Mesothelial cell of epicardium (in vitro differentiated cells): ENCODE measurements at places on chromosomes 7 and 10. TPM values are rescaled to one million over a fixed set of nuclear protein-coding genes. Genes with fewer than 3 reads are reported as not detected.
A peak's percentile ranks its signal among the peaks of the same experiment; 100 is the strongest.

DNA sequence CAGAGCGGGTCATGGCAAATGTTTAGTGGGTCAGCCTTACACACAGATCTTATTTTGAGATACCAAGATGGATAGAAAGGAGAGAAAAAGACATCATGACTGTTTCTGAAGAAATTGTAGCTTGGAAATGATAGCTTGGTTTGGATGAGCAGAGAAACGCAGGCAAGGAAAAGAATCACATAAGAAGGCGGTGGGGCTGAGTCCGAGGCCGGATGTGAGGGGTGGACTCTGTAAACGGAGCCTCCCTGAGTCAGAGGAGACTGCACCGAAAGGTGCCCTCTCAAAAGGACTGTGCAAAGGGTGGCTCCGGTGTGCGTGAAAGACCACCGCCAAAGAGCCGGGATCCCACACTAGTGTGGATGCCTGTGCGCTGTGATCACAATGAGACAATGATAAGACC lies 53.7 kb downstream of the ADARB2 start:
- no peaks in the 10 kb centered on the region for H3K27me3 ChIP-seq
- H3K4me3 ChIP-seq = no peak overlapping the region
- H3K36me3 ChIP-seq = no peaks in the 10 kb centered on the region
- no peak overlapping the region for H3K27ac ChIP-seq

Gene ZNRF2
- 11.6 to 12.5 TPM (median 12.1 TPM) in 3 replicates for total RNA-seq

Gene GPER1
- total RNA-seq = 2.1 to 2.6 TPM (median 2.4 TPM) in 3 replicates

- no peak for DNase-seq
- H3K27me3 ChIP-seq = no peaks in the 10 kb centered on the region
- no peak overlapping the region for H3K4me3 ChIP-seq
These were observed 139.0 kb downstream of the LRRN3 start for GRCh38 chr7:111229916-111230315.

GRCh38 chr10:15857107-15857575 lies 3.2 kb downstream of the MINDY3 start:
- no peak for DNase-seq
- H3K27ac ChIP-seq = no peak overlapping the region
- peaks cover 3% of the 10 kb centered on the region for H3K36me3 ChIP-seq
- peaks cover 5% of the 10 kb centered on the region for H3K27me3 ChIP-seq
- H3K4me1 ChIP-seq = peaks cover 26% of the 10 kb centered on the region

DNA sequence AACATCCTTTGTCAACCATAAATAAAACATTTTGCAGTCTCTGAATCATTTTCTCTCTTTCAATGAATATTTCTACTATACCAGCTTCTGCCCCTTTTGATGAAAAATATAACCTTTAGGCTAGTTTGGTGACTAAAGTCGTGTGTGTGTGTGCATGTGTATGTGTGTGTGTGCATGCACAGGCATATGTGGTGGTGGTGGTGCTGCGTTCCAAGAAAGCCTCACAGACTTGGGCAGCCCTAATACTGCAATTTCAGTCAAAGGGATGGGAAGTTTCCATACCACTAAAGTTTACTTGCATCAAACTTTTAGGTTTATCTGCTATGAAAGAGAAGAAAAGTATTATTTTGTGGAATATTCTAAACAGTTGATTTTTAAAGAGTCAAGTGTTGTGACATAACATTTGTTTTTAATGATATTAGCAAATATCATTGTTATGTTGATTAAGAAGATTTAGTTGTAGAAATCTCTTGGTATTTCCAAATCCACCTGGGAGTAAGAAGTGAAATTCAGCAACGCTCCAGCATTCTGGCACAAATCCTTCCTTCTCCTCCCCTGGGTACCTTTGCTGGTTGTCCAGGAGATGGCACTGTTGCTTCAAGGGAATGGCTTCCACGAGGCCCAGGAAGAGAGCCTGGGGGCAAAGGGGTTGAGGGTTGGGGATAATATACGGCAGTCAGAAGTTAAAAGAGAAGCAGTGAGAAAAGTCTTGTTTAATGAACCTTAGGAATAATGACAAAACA lies 41.5 kb downstream of the ASB4 start:
- no peak overlapping the region for H3K4me3 ChIP-seq
- no peak overlapping the region for H3K27ac ChIP-seq
- H3K27me3 ChIP-seq = peaks cover 19% of the 10 kb centered on the region
- H3K4me1 ChIP-seq = peaks cover 1% of the 10 kb centered on the region

Gene GLRX3
- total RNA-seq = 70.0 to 76.8 TPM (median 74.6 TPM) in 3 replicates

DNA sequence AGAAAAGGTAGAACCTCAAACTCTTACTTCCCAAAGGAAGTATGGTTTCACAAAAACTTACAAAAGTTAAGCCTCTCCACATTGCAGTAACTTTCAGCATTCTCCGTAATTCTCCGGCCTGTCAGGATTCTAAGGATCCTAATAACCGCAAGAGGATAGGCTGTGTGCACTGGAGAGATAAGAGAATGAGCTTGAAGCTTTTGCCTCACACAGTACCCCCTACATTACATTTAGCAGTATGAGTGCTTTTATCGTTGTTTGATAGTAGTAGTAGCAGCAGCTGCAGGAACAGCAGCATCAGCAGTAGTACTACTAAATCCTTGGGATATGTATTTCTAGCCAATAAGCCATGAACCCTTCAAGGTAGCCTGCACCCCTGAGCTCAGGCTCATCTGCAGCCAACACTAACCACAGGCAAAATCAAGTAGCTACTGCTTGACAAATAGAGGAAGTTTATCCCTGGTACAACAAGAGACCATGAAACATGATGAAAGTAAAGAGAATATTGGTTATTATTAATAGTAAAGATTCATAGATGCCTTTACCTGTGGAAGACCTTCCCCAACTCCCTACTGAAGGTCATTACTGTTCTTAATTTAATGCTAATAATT lies 222.6 kb upstream of the CNTNAP2 start:
- H3K4me3 ChIP-seq = no peak overlapping the region
- H3K27ac ChIP-seq = no peak overlapping the region
- H3K27me3 ChIP-seq = no peaks in the 10 kb centered on the region
- no peaks in the 10 kb centered on the region for H3K36me3 ChIP-seq

Gene HSPA12A
- 10.7 to 13.7 TPM (median 11.8 TPM) in 3 replicates for total RNA-seq

- H3K36me3 ChIP-seq = no peaks in the 10 kb centered on the region
- no peak for DNase-seq
- no peaks in the 10 kb centered on the region for H3K27me3 ChIP-seq
- H3K4me3 ChIP-seq = no peak overlapping the region
- H3K27ac ChIP-seq = no peak overlapping the region
These were observed 43.8 kb upstream of the PRKG1 start for GRCh38 chr10:51030480-51030879.

- peaks cover 3% of the 10 kb centered on the region for H3K4me1 ChIP-seq
- no peaks in the 10 kb centered on the region for H3K36me3 ChIP-seq
- H3K27me3 ChIP-seq = peaks cover 13% of the 10 kb centered on the region
- DNase-seq = no peak
These were observed 480 bp downstream of the VPS50 start for GRCh38 chr7:93232673-93233018.

DNA sequence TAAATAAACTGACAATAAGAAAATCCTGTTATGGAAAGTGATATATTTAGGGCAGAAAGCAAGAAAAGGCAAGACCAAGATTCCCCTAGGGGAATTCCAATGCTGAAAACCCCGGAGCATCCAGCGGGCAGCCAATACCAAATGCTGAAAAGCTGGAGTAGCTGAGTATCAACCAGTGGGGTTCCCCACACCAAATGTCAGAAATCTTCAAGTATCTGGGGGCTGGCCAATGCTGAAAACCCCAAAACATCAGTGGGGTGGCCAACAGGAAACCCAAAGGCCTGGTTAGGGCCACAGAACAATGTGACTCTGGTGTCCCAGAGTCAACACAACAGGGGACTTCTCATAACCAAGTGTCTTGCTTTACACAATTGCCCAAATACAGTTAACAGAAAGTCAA lies 271.8 kb upstream of the CACNA2D1 start:
- no peaks in the 10 kb centered on the region for H3K4me1 ChIP-seq
- H3K27ac ChIP-seq = no peak overlapping the region
- no peaks in the 10 kb centered on the region for H3K36me3 ChIP-seq
- H3K4me3 ChIP-seq = no peak overlapping the region
- no peak for DNase-seq
- no peaks in the 10 kb centered on the region for H3K27me3 ChIP-seq

GRCh38 chr10:97016728-97017473 lies 168.9 kb downstream of the SLIT1 start:
- H3K36me3 ChIP-seq = no peaks in the 10 kb centered on the region
- peaks cover 4% of the 10 kb centered on the region for H3K4me1 ChIP-seq
- peaks cover 3% of the 10 kb centered on the region for H3K27me3 ChIP-seq
- no peak overlapping the region for H3K27ac ChIP-seq
- DNase-seq = no peak
- H3K4me3 ChIP-seq = no peak overlapping the region

Gene CTTNBP2
- 10.8 to 12.1 TPM (median 11.7 TPM) in 3 replicates for total RNA-seq

Gene ZCCHC24
- total RNA-seq = 31.8 to 34.0 TPM (median 33.2 TPM) in 3 replicates

DNA sequence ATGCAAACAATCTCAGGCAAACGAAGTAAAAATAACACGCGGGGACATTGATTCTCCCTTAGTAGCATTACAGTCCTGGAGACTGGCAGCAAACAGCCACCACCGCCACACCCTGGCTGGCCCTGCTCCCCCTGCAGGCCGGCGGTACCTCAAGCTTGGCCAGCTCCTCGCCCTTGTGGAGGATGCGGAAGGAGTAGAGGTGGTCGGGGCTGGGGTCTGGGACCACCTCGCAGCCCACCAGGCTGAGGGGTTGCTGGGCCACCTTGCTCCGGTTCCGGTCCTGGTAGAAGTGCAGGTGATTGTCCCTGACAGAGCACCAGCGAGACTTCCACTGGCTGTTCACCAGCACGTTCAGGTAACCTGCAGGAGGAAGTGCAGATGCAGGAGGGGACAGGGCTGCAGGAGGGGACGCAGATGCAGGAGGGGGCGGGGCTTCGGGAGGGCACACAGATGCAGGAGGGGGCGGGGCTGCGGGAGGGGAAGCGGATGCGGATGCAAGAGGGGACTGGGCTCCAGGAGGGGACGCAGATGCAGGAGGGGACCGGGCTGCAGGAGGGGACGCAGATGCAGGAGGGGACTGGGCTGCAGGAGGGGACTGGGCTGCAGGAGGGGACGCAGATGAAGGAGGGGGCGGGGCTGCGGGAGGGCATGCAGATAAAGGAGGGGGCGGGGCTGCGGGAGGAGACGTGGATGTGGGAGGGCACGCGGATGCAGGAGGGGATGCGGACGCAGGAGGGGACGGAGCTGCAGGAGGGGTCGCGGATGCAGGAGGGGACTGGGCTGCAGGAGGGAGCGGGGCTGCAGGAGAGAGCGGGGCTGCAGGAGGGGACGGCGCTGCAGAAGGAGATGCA lies 65.7 kb downstream of the VWA2 start:
- peak overlapping the region; percentile 68 for H3K4me3 ChIP-seq
- no peak for DNase-seq
- peaks cover 10% of the 10 kb centered on the region for H3K27me3 ChIP-seq

GRCh38 chr7:138167222-138167621 lies 91.0 kb downstream of the AKR1D1 start:
- H3K27me3 ChIP-seq = no peaks in the 10 kb centered on the region
- DNase-seq = no peak
- peaks cover 41% of the 10 kb centered on the region for H3K4me1 ChIP-seq

DNA sequence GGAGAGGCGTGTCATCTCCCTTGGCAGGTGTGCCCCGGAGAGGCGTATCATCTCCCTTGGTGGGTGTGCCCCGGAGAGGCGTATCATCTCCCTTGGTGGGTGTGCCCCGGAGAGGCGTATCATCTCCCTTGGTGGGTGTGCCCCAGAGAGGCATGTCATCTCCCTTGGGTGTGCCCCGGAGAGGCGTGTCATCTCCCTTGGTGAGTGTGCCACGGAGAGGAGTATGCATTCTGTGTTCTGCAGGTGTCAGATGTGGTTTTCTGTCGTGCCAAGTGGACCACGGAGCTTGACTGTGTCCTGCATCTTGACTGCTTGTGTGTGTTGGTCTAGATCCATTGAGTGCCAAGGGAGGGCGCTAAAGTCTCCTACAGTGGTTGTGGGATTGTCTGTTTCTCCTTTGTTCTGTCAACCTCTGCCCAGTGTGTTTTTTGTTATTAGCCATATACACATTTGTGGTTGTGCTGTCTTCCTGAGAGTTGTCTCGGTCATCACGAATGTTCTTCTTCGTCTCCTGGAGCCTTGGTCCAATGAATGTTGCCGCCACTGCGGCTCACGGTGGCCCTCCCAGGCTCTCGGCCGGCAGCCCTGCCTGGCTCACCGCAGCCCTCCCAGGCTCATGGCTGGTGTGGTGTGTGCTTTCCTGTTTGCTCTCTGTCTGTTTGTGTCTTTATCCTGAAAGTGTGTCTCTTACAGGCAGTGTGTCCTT lies 96.8 kb downstream of the INPP5A start:
- H3K36me3 ChIP-seq = no peaks in the 10 kb centered on the region
- DNase-seq = no peak
- peaks cover 28% of the 10 kb centered on the region for H3K4me1 ChIP-seq
- H3K27ac ChIP-seq = no peak overlapping the region

Gene LRRC18
- total RNA-seq = not detected in 3 replicates

Gene C10orf53
- not detected in 3 replicates for total RNA-seq

Gene ANKRD1
- 5.1 to 5.2 TPM (median 5.2 TPM) in 3 replicates for total RNA-seq

GRCh38 chr7:156582591-156583123 lies 57.9 kb upstream of the RNF32 start:
- no peak for DNase-seq
- no peaks in the 10 kb centered on the region for H3K4me1 ChIP-seq
- peaks cover 14% of the 10 kb centered on the region for H3K27me3 ChIP-seq
- no peak overlapping the region for H3K4me3 ChIP-seq
- H3K36me3 ChIP-seq = peaks cover 2% of the 10 kb centered on the region

GRCh38 chr10:31353574-31353973 lies 34.6 kb downstream of the ZEB1 start:
- H3K4me1 ChIP-seq = peaks cover 10% of the 10 kb centered on the region
- no peak overlapping the region for H3K27ac ChIP-seq
- H3K4me3 ChIP-seq = no peak overlapping the region

- no peaks in the 10 kb centered on the region for H3K4me1 ChIP-seq
- H3K27me3 ChIP-seq = no peaks in the 10 kb centered on the region
- no peak for DNase-seq
- H3K27ac ChIP-seq = no peak overlapping the region
- H3K4me3 ChIP-seq = no peak overlapping the region
These were observed 45.5 kb upstream of the DDC start for GRCh38 chr7:50610521-50611277.

- no peaks in the 10 kb centered on the region for H3K36me3 ChIP-seq
- H3K27ac ChIP-seq = no peak overlapping the region
- DNase-seq = no peak
- no peak overlapping the region for H3K4me3 ChIP-seq
These were observed 216.7 kb upstream of the KCND2 start for GRCh38 chr7:120056227-120056626.

- H3K4me1 ChIP-seq = peaks cover 5% of the 10 kb centered on the region
- H3K27ac ChIP-seq = no peak overlapping the region
- no peak overlapping the region for H3K4me3 ChIP-seq
- DNase-seq = no peak
- peaks cover 7% of the 10 kb centered on the region for H3K27me3 ChIP-seq
- no peaks in the 10 kb centered on the region for H3K36me3 ChIP-seq
These were observed 125.8 kb upstream of the PDSS1 start for GRCh38 chr10:26571655-26572054.

Gene DIP2C
- 30.3 to 30.8 TPM (median 30.6 TPM) in 3 replicates for total RNA-seq

GRCh38 chr7:88759230-88760135 lies at the start of gene ZNF804B:
Gene ZNF804B (plus strand): TSS chr7:88759700. CDS start chr7:88759977, 277 bp downstream.
- H3K27ac ChIP-seq = no peak within 1 kb of the TSS
- H3K36me3 ChIP-seq = no peaks in the 10 kb centered on the region
- H3K4me3 ChIP-seq = peak within 1 kb of the TSS; percentile 66
- peaks cover 8% of the 10 kb centered on the region for H3K4me1 ChIP-seq
- H3K27me3 ChIP-seq = peaks cover 89% of the 10 kb centered on the region
- DNase-seq = peak; percentile 42

Gene TFR2
- 0.38 to 0.69 TPM (median 0.54 TPM) in 3 replicates for total RNA-seq
